CD8-positive, alpha-beta T cell (primary cell): ENCODE measurements at places on chromosomes 3 and 15.

DNA sequence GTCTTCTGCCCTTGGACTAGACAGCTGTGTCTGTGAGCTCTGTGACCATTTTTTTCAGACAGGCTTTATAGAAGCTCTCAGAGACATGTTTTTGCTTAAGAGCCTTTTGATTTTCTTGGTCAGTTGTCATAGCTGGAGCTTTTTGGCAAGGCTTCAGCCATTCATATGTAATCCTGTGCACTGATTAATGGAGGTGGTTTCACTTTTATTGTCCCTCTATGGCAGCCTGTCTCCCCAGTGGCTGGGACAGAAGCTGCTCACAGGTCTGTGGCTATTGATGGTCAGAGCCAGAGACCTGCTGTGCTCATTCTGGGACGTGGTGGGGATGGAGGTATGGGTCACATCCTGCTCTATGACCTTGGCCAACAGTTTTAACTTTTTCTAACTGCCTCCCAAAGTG is 226.6 kb upstream of the LRRFIP2 start:
- DNase-seq = no peak

- DNase-seq = no peak
Measured at GRCh38 chr15:87631775-87632174, 624.8 kb downstream of the NTRK3 start.

DNA sequence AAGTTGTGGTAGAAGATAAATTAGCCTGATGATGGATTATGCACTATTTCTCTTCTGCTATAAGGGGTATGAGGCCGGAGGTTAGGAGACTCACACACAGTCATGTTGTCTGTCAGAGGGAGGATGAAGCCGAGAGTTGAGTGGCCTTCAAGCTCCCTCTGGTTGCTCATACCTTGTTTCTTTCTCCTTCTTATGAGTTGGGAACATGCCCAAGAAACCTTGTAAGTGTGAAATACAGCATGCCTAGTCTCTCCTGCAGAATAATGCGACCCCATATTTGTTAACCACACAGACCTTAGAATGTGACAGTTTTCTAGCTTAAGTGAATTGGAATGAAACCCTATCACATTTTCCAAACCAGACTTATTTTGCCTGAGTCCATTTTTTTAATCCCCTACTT is 366.7 kb downstream of the PTPRG start:
- DNase-seq = no peak

GRCh38 chr3:108218811-108219210 is 3.4 kb downstream of the IFT57 start:
- DNase-seq = no peak

- no peak for DNase-seq
Measured at GRCh38 chr3:174268061-174268460, 591.1 kb upstream of the NAALADL2 start.

DNA sequence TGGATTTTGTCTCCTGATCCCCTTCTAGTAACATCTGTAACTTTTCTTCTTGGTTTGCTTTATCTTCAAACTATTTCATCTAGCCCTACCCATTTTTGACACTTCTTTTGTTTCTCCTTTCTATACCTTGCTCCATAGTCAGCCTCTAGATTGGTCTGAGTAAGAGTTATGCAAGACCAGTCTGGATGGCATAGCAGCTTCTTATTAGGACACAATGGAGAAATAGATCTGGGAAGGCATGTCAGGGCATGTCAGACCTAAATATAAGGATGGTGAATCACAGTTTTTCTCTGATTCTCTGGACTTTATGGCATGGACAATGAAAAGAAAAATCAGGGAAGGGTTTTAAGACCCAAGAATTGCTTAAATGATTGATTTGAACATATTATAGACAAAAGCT is 452.5 kb downstream of the RAP2B start:
- DNase-seq = no peak

DNA sequence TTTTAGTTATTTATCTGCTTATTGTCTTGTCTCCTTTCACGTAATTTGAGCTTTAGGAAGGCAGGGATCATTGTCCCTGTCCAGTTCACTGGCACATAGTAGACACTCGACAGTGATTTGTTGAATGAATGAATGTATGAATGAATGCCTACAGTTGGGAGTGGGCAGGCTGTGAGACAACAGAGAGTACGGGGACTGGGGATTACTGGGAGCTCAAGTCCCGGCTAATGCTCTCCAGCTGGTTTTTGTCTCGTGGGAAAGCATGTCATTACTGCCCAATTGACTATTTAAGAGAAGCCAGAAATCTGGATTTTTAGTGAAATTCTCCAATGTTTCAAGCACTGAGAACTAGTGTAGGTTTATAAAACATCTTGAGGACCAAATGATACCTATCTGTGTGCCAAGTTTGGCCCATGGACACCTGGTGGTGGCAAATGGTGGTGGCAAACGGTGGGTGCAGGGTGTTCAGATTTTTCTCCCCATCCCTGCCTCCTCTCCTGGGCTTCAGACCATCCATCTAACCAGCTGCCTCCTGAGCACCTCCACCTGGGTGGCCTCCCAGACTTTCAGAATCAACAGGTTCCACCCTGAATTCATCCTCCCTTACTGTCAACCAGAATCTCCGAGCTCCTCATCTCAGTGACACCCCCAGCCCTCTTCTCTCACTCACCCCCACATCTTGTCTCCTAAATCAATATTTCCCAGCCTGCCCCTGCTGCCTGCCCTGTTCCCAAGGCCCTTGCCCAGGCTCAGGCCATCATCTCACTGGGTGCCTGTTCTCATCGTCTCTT is 36.2 kb upstream of the TRH start:
- no peak for DNase-seq

GRCh38 chr15:73683257-73683776 is 866 bp upstream of the CD276 start:
- DNase-seq = no peak

- no peak for DNase-seq
Measured at GRCh38 chr3:144662729-144663128, 691.1 kb downstream of the DIPK2A start.
